ENCODE measurements at places on chromosomes 7 and 10.

- DNase-seq: no peak
These were observed 498.0 kb upstream of the ZMIZ1 start for GRCh38 chr10:78570633-78571235.

GRCh38 chr7:51309361-51310130 is 7.1 kb downstream of the COBL start:
- DNase-seq: no peak

GRCh38 chr7:28142650-28143049 is 37.9 kb downstream of the JAZF1 start:
- no peak for DNase-seq

- DNase-seq: no peak
These were observed 888 bp downstream of the SLC18A2 start for GRCh38 chr10:117241541-117242462.

DNA sequence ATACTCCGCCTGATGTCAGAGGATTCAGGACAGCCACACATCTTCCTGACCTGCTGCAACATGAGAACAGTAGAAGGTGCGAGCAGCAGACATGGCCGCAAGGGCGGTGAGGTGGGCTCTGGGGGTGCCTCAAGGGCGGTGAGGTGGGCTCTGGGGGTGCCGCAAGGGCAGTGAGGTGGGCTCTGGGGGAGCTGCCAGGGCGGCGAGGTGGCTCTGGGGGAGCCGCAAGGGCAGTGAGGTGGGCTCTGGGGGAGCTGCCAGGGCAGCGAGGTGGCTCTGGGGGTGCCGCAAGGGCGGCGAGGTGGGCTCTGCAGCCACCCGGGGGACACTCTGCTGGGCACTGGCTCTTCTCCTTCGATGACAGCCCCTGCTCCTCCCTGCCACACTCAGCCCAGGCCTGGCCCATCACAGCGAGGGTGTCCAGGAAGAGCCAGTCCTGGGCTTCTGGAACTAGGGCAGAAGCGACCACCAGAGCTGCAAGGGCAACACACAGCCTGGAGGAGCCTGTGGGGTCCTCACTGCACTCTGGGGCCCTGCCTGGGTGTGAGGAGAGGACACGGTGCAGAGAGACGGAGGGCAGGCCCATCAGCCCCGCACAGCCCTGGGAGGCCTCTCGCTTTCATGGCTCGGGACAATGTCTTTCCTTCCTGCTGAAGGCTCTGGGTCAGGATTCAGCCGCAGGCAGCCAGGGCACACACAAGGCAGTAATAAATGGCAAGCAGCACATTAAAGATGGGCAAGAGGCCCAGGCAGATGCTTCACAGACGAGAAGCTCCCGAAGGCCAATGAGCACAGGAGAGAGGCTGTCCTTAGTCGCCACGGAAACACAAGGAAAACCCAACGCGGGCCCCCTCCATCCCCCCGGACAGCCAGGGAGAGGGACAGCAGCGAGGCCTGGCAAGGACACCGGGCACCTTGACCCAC is 42.5 kb downstream of the STK32C start:
- no peak for DNase-seq

GRCh38 chr7:139117599-139118233 is 8.2 kb upstream of the ZC3HAV1 start:
- DNase-seq: no peak

GRCh38 chr7:124308384-124308783 is 275.5 kb upstream of the TMEM229A start:
- DNase-seq: no peak

DNA sequence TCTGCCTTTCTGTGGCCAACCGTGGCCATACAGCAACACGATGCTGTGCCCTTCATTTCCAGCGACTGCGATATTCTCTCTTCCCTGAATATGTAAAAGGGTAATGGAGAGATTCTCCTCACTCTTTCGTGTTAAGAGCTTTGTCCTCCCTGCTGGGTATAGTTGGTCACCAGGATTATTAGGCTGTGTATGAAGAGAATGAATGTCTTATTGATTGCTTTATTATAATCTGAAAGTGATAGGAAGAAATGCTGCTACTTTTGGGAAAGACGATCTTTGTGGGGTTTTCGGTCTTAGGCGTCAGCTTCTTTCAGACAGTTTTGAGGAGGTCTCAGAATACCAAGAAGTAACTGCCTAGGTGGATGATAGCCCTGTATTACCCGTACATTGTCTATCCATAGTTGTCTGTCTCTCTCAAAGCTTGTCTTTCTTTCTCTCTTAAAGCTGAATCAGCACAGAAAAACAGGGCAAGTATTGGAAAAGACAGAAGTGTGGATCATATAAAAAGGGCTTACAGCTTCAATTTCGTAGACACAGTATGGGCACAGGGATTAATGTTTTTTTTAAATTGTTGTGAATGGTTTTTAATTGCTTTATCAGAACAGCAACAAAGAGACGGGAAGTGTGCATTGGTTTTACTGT is 1.2 kb downstream of the AHCYL2 start:
- DNase-seq: no peak

- DNase-seq: peak; percentile 8
These were observed 128.6 kb downstream of the CCNY start for GRCh38 chr10:35464825-35465456.

- DNase-seq: no peak
These were observed 3.5 kb downstream of the LOXL4 start for GRCh38 chr10:98264378-98265065.

DNA sequence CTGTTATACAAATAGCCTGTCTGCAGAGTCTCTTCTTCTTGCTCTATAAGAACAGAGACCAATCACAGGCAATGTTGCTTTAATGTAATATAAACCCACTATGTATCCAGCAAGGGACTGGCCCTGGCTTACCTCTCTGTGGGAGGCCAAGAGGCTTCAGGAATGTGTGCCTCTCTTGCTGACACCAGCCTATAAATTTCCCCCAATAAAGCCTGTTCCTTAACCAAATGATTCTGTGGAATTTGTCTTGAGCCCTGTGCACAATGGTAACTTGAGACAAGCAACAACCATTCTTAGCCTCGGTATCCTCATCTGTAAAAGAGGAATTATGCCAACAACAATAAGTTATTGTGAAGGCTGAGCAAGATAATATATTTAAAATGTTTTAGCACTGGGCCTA is 563.7 kb downstream of the GRM8 start:
- peak; percentile 86 for DNase-seq

GRCh38 chr7:28466885-28467284 is 54.6 kb downstream of the CREB5 start:
- DNase-seq: no peak

- no peak for DNase-seq
These were observed 2.2 kb downstream of the OPTN start for GRCh38 chr10:13102002-13102794.

GRCh38 chr7:51634025-51634424 is 317.4 kb upstream of the COBL start:
- no peak for DNase-seq

GRCh38 chr10:21297603-21298383 is 227.7 kb downstream of the SKIDA1 start:
- no peak for DNase-seq

GRCh38 chr7:42483886-42484285 is 246.9 kb upstream of the GLI3 start:
- no peak for DNase-seq

DNA sequence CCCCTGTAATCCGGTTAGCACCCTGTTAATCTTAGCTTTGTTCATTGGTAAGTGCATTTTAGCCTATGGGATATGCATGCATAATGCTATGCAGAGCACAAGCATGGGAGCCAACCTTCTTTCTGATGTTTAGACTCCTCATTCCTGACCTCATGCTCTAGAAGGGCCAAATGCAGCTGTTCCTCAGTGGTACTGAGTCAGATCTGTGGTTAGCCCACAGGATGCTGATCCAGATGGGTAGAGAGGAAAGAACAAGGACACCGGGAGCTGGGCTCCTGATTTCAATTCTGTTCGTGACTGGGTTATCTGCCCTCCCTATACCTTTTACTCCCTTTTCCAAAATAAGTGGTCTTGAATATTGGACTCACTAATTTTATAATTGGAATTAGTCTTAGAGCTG is 31.7 kb upstream of the C10orf90 start:
- DNase-seq: no peak

- no peak for DNase-seq
These were observed 4.2 kb downstream of the WDR86 start for GRCh38 chr7:151405588-151405987.

- DNase-seq: peak; percentile 84
These were observed 525.7 kb downstream of the KCNMA1 start for GRCh38 chr10:77111611-77112550.

GRCh38 chr7:134874407-134874806 is 95.0 kb downstream of the CALD1 start:
- DNase-seq: no peak

GRCh38 chr7:86788948-86789347 is 145.2 kb downstream of the GRM3 start:
- DNase-seq: no peak

DNA sequence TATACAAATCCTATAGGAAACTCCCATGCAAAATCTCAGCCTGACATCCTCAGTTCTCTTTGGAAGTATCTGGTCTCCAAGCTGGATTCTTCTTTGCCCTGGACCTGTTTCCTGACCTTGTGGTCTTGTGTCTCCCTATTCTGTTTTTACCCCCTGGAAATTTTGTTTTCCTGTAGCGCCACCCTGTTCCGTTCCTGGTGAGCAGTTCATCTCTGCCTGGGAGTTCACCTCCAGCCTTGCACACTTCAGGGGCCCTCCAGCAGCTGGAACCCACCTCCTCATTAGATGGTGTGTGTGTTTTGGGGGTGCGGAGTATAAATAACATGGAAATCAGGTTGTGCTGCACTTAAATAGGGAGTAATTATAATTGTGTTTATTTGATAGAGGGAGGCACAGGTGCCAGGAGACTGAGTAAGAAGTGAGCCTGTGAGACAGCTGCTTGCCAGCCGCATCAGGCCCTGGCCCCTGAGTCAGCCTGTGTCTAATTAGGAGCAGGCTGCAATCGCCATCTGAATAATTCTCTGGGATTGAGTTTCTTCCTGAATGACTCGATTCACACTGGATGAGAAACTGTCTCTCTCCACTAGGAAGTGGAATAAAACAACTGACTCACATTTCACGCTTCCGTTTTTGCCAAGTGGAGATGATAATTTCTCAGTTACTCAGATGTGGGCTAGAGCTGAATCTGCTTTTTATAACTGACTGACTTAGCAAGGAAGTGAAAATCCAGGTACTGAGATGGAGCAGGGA is 69.4 kb upstream of the HECTD2 start:
- DNase-seq: peak; percentile 87

- DNase-seq: no peak
These were observed at the start of gene HEPACAM2 for GRCh38 chr7:93226310-93226709. Gene HEPACAM2 (minus strand): TSS chr7:93226469.

DNA sequence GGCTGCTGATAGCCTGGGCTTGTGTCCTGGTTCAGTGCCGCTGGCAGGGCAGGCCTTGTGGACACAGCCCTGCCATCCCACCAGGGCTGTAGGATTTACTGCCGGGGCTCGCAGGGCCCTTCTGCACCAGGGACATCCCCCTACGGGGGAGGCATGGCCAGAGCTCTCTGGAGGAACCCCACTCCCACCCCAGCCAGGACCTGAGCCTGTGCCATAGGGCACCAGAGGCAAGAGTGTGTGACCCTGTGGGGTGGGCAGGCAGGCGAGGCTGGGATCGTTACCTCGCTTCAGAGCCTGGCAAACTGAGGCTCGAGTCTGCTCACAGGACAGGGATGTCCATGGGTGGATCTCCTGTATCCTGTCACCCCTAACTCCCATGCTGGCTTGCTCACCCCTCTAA is 2.6 kb downstream of the LDB3 start:
- no peak for DNase-seq

GRCh38 chr10:128324058-128324827 is 198.0 kb upstream of the MKI67 start:
- DNase-seq: no peak

- DNase-seq: no peak
These were observed 14.6 kb upstream of the FZD1 start for GRCh38 chr7:91249506-91250233.

GRCh38 chr10:83592337-83592935 is 546.9 kb upstream of the GHITM start:
- DNase-seq: no peak

GRCh38 chr7:139358541-139359365 is 941 bp upstream of the LUC7L2 start:
- peak; percentile 4 for DNase-seq

GRCh38 chr10:108439397-108439796 is 1274.9 kb upstream of the SORCS1 start:
- DNase-seq: no peak

DNA sequence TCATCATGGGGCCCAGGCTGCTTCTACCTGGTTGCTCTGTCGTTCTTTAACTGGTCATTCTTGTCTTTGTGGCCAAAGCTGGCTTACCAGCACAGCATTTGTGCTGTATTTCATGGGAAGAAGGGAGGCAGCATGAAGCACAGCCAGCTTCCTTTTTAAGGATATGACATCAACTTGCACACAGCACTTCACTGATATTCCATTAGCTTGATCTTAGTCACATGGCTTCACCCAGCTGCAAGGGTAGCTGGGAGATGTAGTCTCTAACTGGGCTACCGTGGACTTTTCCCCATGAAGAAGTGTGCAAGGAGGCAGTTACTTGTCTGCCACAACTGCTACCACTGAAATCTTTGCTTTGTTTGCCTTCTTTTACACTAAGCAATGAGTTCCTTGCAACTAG is 525.2 kb downstream of the LRMDA start:
- no peak for DNase-seq

DNA sequence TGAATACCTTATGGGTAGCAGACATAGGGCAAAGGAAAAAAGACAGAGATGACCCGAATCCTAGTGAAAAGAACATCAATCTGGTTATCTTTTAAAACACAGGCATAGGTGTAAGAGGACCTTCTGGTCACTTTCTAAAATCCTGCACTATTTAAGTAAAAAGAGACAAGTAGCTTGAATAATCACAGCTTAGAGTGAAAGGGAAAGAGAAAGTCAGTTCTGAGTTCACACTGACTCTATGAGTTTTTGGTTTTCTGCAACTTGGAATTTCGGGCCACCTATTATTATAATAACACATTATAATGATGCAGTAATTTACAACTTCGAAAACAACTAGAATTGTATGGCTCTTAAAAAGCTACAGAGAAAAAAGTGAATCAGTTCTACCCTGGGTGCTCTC is 247.8 kb downstream of the DOCK4 start:
- no peak for DNase-seq

- DNase-seq: no peak
These were observed 351.1 kb upstream of the KLF6 start for GRCh38 chr10:4136121-4136520.

- DNase-seq: no peak
These were observed 14.0 kb downstream of the TMEM26 start for GRCh38 chr10:61439058-61439609.

GRCh38 chr7:158633055-158633956 is 45.7 kb upstream of the PTPRN2 start:
- DNase-seq: no peak

- DNase-seq: no peak
These were observed 40.1 kb downstream of the ADRA2A start for GRCh38 chr10:111116762-111117445.
